Stimulated activated CD4-positive, alpha-beta T cell treated with anti-CD3 and anti-CD28 coated beads, Interleukin-12 subunit alpha, Interleukin-12 subunit beta, amount 100 ng/mL, for 48 hours (primary cell): ENCODE measurements at places on chromosomes 11 and 22.

DNA sequence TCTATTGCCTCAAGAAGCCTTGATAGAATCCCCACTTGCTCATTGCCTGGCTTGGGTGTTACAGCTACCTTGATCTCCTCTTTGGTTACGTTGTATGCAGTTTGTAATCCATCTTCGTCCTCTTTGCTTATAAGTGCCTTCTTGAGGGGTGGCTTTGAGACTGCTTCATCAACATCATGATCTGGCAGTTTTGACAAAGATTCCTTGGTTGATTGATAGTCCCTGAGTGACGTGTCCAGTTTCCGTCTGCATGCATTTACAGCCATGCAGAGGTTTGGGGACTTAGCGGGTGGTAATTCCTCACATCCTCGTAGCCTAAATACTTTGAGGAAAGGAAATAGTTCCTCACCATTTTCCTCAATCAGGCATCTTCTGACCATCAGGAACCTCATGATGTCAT, 23.1 kb downstream of the NEU3 start:
- DNase-seq: no peak

- no peak for DNase-seq
Observed at GRCh38 chr22:35306350-35306967, 6.8 kb downstream of the TOM1 start.

DNA sequence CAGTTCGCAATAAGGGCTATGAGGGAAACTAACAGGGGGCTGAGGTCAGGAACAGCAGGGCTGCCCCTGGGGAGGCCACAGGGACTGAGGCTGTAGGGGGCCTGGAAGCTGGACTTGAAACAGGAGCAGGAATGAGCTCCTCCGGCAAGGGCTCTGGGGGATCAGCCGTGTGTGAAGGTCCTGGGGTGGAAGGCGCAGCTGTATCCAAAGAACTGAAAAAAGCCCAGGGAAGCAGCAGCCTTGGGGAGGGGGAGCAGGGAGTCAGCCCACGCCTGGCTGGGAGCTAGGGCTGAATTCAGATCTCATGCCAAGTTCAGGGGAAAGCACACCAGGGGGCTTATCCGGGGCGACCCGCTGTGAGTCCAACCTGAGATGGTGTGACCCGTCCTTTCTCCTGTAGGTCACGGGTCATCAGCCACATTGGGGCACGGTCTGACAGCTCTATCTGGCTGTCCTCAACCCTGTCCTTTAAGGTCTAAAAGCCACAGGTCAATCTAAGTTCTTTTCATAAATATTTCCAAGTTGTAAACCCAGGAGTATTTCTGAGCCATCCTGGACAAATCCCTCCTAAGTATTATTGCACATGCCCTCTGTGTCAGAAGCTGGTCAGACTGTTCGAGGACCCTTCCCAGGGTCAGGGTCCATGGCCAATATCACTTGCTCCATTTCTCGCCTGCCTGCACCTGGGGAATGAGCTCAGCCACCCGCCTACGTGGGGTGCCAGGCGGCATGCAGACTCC, 18.0 kb downstream of the TP53AIP1 start:
- no peak for DNase-seq

DNA sequence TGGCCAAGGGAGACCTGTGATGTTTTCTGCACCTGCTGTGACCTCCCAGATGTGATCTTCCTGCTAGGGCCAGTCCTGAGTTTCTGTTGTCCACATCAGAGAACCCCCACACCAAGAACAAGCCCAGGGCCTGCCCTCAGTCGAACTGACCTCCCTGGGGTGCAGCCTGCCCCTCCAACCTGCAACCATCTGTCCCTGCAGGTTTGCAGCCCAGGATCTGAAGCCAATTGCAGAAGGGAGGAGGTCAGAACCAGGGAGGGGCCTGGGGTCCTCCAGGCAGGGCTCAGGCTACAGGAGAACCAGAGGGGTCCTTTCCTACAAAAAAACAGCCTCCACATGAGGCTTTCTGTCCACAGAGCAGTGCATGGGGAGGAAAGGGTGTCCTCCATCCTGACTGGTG, 807 bp downstream of the TRIM3 start:
- no peak for DNase-seq

GRCh38 chr11:94769880-94770279, 1.7 kb downstream of the AMOTL1 start:
- no peak for DNase-seq

- no peak for DNase-seq
Observed at GRCh38 chr11:86172894-86173293, 71.7 kb upstream of the EED start.

DNA sequence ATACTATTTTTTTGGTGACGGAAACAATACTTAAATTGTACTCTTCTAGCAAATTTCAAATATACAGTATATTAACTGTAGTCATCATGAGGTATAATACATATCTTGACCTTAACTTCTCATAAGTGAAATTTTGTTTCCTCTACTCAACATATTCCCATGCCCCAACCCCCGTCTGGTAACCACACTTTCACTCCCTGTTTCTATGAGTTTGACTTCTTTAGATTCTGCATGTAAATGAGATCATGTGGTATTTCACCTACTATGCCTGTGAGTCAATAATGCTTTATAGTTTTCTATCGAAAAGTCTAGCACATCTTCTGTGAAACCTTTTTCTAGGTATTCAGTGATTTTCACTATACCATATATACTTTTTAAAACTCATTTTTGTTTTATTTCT, 663.2 kb downstream of the CNTN5 start:
- no peak for DNase-seq

DNA sequence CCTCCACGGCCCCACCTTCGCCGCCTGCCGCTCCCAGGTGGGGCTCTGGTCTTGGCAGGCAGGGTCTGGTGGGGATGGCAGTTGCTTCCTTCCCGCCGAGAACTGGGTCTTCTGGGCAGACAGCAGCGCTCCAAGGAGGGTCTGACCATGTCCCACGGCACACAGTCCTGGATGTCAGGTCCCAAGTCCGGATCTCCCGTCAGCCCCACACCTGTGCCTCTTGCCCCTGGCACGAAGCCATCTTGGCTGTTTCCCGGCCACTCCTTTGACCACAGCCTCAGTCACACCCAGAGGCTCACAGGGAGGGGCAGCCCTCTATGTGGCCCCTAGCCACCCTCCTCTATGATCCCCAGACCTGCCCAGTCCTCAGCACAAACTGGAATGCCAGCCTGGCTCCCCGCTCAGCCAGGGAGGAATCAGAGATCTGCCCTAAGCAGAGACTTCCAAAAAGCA, 14.3 kb downstream of the MUC5B start:
- no peak for DNase-seq
